ENCODE measurements at places on chromosomes 1 and 21.

DNA sequence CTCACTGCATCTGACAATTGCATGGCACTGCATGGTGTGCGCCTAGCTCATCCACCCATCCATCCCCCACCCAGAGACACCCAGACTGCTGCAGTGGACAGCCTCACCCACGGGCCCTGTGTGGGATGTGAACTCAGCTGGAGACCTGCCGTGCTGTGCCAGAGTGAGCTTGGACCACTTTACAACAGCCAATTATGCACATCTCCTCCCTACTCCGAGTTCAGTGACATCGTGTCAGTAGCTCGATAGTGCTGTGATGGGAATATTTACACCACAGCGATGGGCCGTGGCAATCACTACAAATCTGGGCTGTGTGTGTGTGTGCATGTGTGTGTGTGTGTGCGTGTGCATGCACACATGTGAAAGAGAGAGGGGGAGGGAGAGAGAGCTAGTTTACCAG, 42.5 kb downstream of the TMEM51 start:
- DNase-seq = no peak

DNA sequence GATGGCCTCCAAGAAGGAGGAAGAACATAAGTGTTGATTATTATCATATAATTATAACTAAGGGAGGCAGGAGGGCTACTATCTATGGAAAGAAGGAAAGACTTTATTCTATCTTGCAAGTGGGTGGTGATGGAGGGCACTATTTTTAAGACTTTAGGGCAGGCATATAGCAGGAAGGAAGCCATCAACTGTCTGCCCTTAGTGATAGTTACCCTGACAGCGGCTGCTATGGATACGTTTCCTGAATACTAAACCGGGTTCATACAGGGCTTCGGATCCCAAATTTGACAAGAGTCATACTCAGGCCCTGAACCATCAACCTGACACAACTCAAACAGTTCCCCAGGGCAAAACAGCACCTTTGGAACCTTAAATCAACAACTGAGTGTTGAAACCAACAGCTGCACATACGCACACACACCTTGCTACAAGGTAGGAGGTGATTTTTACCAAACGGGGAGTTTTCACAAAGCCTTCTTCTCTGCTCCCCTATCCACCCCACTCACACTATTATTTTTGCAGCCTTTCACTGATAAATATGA, 397.2 kb downstream of the OMA1 start:
- DNase-seq = no peak

- no peak for DNase-seq
Measured at GRCh38 chr1:22216210-22216883, 73.5 kb upstream of the WNT4 start.

DNA sequence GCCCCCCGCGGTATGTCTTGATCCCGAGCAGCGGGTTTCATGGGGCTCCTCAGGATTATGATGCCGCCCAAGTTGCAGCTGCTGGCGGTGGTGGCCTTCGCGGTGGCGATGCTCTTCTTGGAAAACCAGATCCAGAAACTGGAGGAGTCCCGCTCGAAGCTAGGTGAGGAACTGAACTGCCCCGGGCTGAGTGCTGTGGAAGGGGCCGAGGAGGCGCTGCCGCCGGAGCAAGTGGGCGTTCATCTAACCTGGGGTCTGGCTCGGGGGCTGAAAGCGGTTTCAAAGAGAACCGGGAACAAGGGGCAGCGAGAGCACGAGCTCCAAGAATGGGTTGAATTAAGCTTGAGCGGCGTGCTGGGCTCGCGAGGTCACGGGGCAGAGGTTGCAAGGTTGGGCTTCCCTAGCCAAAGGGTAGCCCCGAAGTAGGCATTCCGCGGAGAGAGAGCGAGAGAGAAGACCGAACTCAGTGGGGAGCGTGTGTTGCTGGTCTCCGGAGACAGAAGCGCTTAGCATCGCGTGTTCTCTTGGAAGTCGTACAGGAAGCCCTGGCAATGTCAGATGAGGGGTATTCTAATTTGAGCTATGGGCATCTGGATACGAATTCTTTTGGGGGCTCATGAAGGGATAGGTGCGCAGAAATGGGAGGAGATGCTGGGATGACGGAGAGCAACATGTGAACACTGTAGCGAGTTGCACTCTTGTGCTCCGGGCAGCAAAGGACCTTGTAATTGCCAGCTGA, 732 bp downstream of the HS2ST1 start:
- DNase-seq = peak; percentile 44

- peak; percentile 28 for DNase-seq
Measured at GRCh38 chr1:39091845-39092645, 65.9 kb downstream of the NDUFS5 start.

GRCh38 chr1:107546576-107546975, 405.7 kb downstream of the NTNG1 start:
- DNase-seq = no peak

DNA sequence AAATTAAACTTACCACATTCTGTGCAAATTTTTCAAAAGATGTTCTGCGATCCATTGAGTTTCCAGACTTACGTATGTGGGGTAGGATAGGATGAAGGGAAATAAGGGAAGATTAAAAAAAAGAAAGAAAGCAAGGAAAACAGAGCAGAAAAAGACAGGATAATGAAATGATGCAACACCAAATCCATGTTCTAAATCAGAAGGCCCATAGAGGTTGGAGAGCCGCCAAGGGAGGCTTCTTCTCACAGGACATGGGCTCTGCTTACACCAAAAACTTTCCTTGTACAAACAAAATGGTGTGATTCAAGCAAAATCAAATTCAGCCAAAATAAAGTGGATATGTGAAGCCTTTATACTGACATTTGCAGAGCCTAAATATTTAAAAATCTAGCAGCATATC, 189.5 kb upstream of the GREM2 start:
- no peak for DNase-seq

DNA sequence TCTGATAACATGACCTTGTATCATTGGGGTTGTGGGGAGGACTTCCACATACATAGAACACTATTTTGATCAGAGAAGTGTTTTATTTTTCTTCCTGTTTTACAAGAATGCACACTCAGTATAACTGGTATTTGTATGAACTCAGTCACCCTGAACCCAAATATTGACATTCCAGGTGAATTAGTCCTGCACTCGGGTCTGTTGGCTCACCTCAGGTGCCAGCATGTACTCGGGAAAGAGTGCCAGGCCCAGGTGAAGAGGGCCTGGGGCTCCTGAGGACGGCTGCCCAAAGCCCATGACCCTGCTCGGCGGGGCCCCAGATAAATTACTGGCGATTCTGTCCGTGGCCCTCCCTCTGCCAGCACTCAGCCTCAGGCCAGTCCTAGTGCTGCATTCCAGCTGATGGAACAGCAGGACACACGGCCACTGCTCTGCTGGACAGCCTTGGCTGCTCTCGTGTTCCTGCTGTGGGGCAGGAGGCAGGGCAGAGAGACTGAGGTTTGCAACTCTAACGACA, 75.4 kb upstream of the TMPRSS2 start:
- DNase-seq = peak; percentile 86
